G401 (cell line): ENCODE measurements at places on chromosomes 6 and 20. TPM values are rescaled to one million over a fixed set of nuclear protein-coding genes. Genes with fewer than 3 reads are reported as not detected.

Gene EBF4
- 0.25 TPM in 1 of 2 replicates, not detected in the other for total RNA-seq

DNA sequence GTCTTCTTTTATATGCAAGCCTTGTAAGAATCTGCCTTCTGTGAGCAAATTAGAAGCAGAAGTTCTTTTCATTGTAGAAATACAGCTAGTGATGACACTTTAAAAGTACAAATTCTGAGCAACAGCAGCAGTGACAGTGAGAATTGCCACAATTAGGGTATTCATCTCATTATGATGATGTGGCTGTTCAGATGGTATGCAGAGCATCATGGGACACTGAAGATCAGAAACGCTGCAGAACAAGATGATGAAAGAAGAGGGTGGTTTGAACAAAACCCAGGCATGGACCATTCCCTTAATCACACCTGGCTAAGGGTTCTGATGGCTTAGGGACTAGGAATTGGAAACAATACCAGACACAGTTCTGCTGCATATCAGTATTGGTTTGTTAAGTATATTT is 312.7 kb upstream of the TBX18 start:
- DNase-seq, result no peak

Gene MLN
- 2.5 TPM in 1 of 2 replicates, not detected in the other for total RNA-seq

Gene SIGLEC1
- not detected in 2 replicates for total RNA-seq

Gene RIPPLY2
- not detected in 2 replicates for total RNA-seq

GRCh38 chr6:161445021-161445799 is 171.3 kb upstream of the AGPAT4 start:
- DNase-seq, result no peak

GRCh38 chr6:43200541-43200940 is 18.5 kb downstream of the CUL9 start:
- no peak for DNase-seq

DNA sequence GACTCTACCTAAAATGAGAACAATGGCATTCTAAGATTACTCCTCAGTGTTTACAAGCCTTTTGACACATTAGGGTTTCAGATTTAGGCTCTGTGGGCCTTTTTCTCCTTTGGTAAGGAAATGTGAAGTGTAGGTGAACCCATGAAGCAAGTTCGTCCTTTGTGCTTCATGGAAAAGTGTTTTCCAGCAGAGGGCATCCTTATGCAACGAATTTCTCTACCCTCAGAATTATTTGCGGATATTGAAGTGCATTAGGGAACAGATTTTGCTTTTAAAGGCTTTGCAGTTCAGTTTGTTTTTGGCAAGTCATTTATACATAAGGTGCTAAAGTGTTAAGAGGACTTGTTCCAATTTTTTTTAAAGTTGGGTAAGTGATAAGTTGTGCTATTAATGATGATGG is 55.7 kb upstream of the FERMT1 start:
- DNase-seq, result peak; percentile 23

DNA sequence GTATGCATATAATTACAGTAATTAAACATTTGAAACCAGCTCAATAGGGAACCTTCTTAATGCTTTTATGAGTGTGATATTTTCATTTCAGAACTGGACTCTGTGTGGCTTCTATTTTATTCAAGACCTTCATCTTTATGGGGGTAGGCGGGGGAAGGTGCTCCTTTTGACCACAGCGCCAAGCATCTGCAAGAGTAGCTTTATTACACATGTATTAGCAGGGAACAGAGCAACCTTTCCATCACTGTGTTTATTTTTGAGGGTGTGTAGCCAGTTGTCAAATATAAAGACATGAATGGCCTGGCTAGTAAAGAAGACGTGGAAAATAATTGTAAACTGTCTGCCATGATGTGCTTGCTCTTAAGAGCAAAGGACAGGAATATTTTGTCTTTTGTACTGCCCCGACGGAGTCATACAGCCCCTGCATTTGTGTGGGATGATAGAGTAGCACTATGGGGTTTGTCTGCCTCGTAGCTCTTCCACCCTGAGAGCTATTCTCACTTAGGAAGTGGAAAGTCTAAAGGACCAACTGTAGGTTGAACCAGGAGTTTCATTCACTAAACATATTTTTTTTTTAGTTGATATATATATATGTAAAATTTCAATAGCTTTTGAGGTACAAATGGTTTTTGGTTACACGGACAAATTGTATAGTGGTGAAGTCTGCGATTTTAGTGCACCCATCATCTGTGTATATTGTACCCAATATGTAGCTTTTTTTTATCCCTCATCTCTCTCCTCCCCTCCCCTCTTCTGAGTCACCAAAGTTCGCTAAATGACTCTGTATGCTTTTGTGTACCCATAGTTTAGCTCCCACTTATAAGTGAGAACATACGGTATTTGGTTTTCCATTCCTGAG is 91.2 kb downstream of the CARMIL1 start:
- no peak for DNase-seq

Gene PNLDC1
- total RNA-seq, result not detected in 2 replicates

Gene MTFR2
- 6.0 and 13.5 TPM in 2 replicates for total RNA-seq

DNA sequence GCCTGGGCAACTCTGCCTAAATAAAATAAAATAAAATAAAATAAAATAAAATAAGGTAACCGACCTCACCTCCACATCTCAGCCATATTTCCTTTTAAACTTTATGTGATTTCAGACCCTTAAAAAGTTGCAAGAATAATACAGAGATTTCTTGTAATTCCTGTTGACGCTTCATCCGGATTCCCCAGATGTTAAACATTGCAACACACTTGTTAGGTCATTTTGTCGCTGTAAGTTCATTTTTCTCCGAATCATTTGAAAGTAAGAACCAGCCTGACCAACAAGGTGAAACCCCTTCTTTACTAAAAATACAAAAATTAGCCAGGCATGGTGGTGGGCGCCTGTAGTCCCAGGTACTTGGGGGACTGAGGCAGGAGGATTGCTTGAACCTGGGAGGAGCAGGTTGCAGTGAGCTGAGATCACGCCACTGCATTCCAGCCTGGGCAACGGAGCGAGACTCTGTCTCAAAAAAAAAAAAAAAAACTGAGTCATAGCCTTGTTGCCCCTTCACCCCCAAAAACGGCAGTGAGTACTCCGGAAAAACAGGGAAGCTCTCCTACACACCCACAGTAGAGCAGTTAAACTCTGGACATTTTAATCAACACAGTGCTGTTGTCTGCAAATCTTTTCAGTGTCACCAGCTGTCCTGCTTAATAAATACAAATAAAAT is 5.9 kb downstream of the PYGB start:
- DNase-seq, result no peak

DNA sequence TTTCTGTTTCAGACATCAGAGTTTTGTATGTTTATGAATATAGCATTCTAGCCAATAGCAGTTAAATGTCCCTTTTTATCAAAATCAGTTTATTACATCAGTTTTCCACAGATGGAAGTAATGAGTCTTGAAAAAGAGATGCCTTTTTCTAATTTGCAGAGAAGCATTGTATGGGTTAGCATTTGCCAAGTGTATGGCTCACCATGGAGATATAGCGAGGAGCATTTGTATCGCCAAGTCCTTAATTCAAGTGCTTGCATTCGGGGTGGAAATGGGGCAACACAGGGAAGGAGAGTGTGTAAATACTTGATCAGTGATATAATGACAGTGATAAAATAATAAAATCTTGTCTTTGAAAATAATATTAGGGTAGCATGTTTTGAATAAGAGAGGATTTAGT is 42.9 kb downstream of the TXLNB start:
- no peak for DNase-seq

GRCh38 chr20:13816757-13817156 is 31.9 kb downstream of the NDUFAF5 start:
- DNase-seq, result no peak

GRCh38 chr20:46699651-46700359 is 9.6 kb upstream of the SLC2A10 start:
- no peak for DNase-seq

GRCh38 chr6:41278699-41279405 is 7.6 kb downstream of the TREM1 start:
- DNase-seq, result peak; percentile 8

GRCh38 chr20:24682496-24682985 is 213.1 kb downstream of the SYNDIG1 start:
- DNase-seq, result peak; percentile 68

DNA sequence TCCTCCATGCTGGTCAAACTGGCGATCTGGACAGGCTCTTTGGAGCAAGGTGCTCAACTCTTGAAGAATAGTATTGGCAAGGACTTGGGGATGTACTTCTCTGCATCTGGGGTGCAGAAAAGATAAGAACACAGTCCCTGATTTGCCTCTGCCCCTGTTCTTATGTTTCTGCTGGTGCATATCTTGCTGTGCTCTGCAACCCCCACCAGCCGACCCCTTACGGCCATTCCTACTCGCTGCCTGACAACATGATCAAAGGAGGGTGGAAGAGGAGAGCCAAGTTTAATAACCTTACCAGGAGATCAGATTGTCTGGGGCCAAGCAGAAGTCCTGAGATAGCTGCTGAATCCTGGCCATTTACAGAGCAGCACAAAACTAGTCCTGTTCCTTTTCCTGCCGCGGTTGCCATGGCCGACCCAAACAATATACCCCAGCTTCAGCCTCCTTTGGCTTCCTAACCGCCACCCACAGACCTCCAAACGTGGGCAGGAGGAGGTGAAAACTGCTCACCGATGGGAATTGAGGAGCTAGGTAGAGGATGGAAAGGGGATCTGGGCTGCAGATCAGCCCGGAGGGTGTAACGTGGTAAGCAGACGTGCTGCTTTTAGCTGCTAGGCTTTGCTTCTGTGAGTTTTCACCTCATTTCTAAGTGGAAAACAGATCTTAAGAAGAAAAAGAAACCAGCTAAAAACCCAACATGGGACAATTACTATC is 60.9 kb downstream of the ATXN1 start:
- DNase-seq, result no peak

- no peak for DNase-seq
Measured at GRCh38 chr6:136890986-136891385, 31.1 kb upstream of the SLC35D3 start.

GRCh38 chr6:37289931-37290330 is 32.0 kb upstream of the TMEM217 start:
- DNase-seq, result no peak

- peak; percentile 89 for DNase-seq
Measured at GRCh38 chr6:6547110-6547879, 41.2 kb upstream of the LY86 start.

DNA sequence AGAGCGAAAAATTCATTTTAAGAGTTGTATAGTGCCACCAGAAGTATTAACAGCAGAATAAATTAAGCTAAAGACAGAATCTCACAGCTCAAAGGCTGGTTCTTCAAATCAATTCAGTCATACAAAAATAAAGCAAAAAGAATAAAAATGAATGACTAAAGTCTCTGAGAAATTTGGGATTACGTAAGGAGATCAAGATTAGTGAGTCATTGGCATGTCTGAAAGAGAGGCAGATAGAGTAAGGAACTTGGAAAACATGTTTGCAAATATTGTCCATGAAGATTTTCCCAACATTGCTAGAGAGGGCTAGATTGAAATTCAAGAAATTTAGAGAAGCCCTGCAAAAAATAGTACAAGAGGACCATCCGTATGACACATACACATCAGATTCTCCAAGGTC is 1413.9 kb upstream of the ADGRB3 start:
- no peak for DNase-seq

Gene CTCFL
- 0.03 and 0.06 TPM in 2 replicates for total RNA-seq

- peak; percentile 43 for DNase-seq
Measured at GRCh38 chr6:113610377-113610988, 246.7 kb upstream of the MARCKS start.

DNA sequence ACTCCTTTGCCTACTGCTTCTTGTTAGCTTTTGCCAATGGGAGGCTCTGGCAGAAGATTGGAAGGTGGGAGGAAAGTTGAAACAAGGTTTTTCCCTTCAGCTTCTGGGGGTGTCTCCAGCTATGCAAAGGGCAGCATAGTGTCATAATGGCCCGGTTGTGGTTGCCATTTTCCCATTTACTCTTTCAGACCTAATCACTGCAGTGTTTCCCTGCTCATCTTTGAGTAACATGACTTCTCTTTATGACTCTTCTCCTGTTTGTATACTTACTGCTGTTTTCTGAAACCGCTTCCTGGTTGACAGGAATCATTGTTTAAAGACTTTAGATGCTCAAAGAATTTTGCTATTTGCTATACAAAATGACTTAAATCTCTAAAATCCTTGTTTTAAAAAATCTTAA is 19.9 kb downstream of the NRN1 start:
- DNase-seq, result no peak

Gene MCHR2
- not detected in 2 replicates for total RNA-seq

GRCh38 chr6:111357705-111358104 is 125.3 kb downstream of the REV3L start:
- DNase-seq, result no peak

Gene AURKA
- 65.2 and 100 TPM in 2 replicates for total RNA-seq

DNA sequence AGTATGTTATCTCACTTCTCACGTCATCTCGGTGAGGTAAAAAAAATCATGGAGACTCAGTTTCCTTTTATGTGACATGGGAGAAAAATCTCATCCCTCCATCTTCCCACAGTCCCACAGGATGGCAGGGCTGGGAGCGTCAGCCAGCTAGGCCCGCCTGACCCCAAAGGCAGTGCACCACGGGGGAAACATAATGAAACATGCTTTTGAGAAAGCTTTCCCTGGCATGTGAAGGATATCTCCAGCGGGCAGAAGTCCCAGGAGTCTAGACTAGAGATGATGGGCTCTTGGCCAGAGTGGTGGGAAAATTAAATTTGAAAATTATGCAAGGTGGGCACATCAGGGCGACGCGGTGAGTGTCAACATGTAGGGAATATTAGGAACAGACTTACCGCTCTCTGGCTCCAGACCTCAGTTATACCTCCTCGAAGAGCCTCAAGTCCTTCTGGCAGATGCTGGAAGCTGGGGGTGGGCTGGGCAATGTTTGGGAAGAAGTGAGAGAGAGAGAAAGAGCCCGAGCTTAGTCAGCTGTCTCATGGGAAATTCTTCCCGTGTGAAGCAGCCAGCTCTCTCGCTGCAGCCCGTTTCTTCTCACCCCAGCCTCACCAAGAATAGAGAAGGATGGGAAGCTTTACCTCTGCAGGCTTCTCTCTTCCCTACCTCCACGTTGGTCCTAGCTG is 52.3 kb downstream of the MOCS1 start:
- DNase-seq, result no peak

Gene LY6G6F
- 1.1 TPM in 1 of 2 replicates, not detected in the other for total RNA-seq

Gene TSPO2
- total RNA-seq, result not detected in 2 replicates

Gene SRMS
- not detected in 2 replicates for total RNA-seq

GRCh38 chr20:51528263-51529027 is 14.1 kb downstream of the NFATC2 start:
- no peak for DNase-seq

- DNase-seq, result no peak
Measured at GRCh38 chr6:140499607-140500006, 1125.2 kb upstream of the CITED2 start.
